ENCODE measurements at places on chromosomes 6 and 20.

GRCh38 chr6:54698974-54699373 is 147.6 kb upstream of the FAM83B start:
- DNase-seq, result no peak

DNA sequence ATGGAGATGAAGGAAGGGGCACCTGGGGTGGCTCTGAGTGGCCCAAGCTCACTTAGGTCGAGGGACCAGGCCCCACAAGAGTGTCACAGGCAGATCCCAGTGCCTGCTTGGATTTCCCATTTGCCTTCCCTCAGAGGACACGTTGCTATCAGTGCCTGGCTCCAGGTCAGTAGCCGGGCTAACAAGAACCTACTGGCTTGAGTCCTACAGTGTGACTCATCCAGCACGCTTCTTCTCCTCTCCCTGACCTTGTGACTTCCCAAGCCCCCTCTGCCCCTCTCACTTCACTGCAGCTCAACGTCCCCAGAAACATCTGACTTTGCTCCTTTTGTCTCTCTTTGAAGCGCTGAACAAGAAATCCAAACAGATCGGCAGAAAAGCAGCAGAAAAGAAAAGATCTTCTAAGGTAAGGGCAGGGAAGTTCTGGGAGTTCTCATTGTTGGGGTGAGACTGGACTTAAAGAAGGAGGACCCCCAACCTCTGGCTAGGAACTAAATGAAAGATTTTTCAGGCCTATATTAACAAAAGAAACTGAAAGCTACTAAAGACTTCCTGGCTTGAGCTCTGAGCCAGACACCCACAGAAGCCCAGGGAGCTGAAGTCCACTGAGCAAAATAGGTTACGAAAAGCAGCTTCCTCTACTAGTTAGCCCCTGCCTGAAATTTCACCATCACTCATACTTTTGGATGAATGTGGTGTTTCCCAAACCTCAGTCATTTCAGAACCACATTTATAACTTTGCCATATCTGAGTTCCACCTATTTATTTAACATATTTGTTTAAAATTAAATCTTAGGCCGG is 21.5 kb downstream of the ASIP start:
- peak; percentile 10 for DNase-seq

GRCh38 chr6:70894001-70894400 is 62.9 kb downstream of the B3GAT2 start:
- no peak for DNase-seq

GRCh38 chr6:80543598-80544222 is 437.2 kb downstream of the BCKDHB start:
- DNase-seq, result no peak

DNA sequence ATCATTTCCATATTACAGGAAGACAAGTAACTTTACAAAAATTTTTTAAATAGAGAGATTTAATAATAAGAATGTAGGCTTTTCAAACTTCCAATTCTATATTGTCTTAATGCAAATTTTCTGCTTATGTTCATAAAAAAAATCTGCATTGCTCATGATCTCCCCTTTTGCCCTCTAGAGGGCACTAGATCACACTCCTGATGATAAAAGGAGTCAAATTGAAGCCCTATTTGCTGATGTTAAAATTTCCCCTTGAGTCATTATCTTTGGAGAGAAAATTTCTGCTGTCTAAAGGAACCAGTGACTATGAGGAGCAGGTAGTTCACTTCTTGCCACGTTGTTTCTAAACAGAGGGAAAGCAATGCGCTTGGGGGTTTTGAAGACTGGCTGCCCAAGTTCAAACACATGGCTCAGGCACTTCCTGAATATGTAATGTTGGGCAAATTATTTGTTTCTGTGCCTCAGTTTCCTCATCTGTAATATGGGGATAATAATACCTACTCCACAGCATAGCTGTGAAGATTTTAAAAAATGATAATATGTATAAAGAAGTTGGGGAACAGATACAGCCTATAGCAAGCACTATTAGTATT is 874.2 kb downstream of the TFAP2A start:
- DNase-seq, result peak; percentile 22

DNA sequence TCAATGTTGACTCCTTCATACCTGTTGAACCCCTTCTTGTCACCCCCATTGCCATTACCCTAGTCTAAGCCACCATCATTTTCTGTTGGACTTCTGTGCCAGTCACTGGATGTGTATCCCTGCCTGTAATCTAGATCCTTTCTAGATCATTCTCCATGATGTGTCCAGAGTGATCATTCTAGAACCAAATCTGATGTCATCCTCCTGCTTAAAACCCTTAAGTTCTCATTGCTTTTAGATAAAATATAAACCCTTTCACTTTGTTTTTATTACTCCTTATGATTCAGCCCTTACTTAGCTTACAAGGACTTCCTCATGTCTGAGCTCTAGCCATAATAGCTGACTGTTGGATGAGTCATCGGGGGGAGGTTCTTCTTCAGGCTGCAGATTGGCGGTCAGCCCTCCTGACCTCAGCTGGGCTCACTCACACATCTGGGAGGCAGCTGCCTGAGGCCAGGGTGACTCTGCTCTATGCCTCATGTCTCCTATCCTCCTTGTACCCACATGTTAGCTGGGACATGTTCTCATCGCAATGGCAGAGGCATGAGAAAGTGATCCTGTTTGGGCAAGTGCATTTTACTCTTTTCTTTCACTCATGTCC is 287.6 kb downstream of the ESR1 start:
- peak; percentile 85 for DNase-seq

DNA sequence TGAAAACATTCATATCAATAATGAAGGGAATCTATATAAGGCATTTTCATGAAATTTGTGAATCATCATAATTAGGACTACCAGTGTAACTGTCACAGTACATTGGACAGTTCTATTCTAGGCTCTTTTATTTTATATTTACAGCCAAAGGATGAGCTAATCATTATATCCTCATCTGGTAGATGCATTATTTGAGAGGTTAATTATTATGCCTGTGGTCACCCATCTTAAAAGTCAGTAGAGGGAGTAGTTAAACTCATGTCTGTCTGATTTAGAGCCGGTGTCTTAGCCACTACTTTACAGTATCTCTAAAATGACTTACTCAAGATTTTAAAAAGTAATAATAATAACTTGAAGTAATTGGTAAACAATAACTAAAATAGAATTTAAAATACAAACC is 899.3 kb upstream of the MAP3K7 start:
- DNase-seq, result no peak

DNA sequence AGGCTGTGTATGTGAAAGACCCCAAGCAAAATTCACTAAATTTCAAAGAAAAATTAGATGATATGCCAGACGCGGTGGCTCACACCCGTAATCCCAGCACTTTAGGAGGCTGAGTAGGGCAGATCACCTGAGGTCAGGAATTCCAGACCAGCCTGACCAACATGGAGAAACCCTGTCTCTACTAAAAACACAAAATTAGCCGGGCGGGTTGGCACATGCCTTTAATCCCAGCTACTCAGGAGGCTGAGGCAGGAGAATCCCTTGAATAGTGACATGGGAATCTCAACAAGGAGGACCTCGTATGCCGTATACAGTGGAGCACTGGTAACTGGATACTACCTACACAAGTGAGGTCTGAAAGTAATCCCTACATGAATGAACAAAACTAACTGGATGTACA is 92.7 kb upstream of the JARID2 start:
- DNase-seq, result no peak

- no peak for DNase-seq
Observed at GRCh38 chr6:117451671-117452070, 25.9 kb upstream of the ROS1 start.

DNA sequence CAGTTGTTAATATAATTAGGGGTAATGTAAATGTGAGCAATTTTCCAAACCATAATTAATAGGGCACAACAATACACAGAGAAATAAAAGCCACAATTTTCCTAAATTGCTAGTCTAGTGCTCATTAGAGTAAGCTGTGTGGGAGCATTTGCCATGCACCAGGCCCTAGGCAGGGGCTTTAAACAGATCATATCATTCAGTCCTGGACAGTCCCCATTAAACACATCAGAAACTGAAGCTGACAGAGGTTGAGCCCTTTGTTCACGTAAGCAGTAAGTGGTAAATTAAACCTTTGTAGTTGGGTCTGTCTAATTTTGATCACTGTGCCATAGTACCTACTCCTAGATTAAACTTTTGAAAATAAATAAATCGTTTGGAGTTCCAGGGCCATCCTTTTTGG is 931.1 kb downstream of the C6orf118 start:
- no peak for DNase-seq

GRCh38 chr6:46098678-46099077 is 31.1 kb upstream of the ENPP4 start:
- DNase-seq, result no peak

- no peak for DNase-seq
Observed at GRCh38 chr6:90253631-90254030, 43.0 kb downstream of the BACH2 start.

- no peak for DNase-seq
Observed at GRCh38 chr6:3451498-3451897, 5.4 kb downstream of the SLC22A23 start.

- no peak for DNase-seq
Observed at GRCh38 chr6:143501851-143502250, 9.7 kb downstream of the FUCA2 start.

GRCh38 chr6:146305951-146306350 is 237.7 kb upstream of the RAB32 start:
- no peak for DNase-seq

- DNase-seq, result no peak
Observed at GRCh38 chr6:143155681-143156080, 95.0 kb downstream of the AIG1 start.

GRCh38 chr6:13488015-13488895 is 855 bp upstream of the GFOD1 start:
- peak; percentile 30 for DNase-seq

DNA sequence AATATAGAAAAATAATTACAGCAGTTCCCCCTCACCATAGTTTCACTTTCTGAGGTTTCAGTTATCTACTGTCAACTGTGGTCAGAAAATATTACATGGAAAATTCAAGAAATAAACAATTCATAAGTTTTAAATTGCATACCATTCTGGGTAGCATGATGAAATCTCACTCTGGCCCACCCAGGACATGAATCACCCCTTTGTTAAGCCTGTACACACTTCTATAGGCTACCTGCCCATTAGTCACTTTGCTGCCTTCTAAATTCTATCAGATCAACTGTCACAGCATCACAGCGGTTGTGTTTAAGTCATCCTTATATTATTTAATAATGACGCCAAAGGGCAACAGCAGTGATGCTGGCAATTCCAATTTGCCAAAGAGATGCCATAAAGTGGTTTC is 140.3 kb upstream of the RUNX2 start:
- no peak for DNase-seq

DNA sequence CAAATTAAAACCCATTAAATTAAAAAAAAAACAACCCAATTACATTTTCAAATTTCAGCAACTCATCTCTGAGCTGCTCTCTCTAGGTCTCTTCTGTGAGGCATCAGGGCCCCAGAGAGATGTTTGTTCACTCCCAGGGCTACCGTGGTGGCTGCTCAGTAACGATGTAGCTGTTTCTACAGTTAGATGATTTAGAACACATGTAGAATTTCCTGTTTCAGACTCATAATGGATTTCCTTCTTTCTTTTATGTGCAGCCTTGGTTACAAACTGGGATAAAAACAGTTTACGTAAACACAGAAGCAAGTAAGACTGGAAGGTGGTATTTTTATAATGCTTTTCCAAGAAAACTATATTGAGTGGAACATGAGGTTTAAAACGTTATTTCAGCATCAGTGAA is 116.1 kb upstream of the CCN2 start:
- no peak for DNase-seq

DNA sequence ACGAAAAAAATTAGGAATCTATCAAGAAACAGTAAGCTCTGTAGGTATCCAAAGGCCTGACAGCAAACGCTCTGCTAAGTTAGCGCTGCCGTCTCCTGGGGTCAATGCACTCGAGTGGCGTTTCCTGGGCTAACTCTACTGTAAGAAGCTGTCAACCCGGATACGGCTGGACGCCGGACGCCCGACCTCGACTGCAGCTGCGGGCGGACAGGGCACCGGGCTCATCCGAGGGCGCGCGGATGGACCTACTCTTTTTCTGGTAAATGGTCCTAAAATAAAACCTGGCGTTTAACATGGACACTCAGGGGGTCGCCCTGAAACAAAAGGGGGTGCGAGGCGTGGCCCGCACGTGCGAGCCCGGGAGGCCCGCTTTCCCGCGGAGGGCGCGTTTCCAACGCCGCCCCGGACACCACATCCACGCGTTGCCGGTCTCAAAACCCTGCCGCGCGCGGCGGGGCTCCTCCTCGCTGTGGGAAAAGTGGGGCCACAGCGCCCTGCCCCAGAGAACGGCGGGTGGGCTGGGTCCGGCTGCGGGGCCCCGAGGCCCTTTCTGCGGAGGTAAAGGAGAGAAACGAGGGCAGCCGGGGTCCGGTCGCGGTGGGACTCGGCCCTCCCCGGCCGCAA is 537 bp downstream of the TCP1 start:
- peak; percentile 8 for DNase-seq

DNA sequence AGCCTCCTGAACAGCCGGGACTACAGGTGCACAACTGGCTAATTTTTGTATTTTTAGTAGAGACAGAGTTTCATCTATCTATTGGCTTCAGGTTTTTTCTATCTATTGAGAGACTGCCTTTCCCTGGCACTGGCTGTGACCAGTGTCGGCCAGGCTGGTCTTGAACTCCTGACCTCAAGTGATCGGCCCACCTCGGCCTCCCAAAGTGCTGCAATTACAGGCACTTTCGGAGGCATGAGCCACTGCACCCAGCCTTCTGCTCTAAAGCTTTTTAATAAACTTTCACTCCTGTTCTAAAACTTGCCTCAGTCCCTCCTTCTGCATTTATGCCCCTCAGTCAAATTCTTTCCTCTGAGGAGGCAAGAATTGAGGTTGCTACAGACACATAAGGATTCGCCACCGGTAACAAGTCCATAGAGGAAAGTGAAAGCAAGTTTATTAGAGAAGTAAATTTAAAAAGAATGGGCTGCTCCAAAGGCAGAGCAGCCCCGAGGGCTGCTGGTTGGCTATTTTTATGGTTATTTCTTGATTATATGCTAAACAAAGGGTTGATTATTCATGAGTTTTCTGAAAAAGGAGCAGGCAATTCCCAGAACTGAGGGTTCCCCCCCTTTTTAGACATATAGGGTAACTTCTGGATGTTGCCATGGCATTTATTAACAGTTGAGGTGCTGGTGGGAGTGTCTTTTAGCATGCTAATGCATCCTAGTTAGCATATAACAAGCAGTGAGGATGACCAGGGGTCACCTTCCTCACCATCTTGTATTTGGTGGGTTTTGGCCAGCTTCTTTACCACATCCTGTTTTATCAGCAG is 44.8 kb upstream of the RNGTT start:
- DNase-seq, result peak; percentile 72
